ENCODE measurements at places on chromosomes 3 and 15. TPM values are rescaled to one million over a fixed set of nuclear protein-coding genes. Genes with fewer than 3 reads are reported as not detected.
A peak's percentile ranks its signal among the peaks of the same experiment; 100 is the strongest.

DNA sequence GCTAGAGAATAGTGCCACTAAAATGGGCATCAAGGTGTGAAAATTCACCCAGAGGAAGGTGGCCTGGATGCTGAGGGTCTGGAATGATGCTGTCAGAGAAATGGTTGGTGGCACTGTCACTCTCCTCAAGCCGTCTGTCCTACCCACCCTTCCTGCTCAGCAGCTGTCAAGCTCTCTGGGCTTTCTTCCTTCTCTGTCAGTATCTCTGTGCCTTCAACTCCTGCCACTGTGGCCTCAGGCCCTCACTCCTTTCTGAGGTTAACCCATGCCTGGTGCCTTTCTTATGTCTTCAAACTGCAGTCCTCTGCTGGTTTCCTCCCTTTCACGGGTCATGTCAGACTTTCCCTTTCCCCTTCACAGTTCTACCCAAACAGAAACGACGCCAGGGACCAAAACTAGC is 4.4 kb downstream of the MYO5C start:
- DNase-seq: no peak

DNA sequence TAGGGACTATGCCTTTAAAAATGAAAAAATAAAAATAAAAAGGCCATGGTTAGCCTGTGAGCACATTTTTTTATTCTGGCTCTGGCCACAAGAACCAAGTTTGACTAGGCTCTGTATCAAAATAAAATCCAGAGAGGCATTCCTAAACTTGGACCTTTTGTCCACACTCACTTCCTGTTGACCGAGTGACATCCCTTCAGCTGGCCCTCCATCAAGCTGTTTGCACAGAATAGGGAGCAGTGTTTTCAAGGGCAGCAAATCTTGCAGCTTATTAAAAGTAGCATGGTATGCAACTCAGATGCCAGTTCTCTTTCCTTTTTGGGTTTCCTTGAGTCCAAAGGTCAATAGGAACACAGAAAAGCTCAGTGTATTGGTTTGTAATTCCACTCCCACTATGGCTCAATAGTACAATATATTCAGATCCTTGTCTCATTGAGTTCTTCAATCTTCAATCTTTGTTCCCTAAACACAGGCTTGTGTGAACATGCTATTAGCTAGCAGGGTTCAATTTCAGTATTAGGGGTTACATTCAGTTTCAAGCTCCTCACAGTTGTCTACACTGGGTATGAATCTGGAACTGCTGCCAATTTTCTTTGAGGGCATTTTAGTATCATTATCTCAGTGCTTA is 244.5 kb downstream of the RBMS3 start:
- peak; percentile 57 for DNase-seq

DNA sequence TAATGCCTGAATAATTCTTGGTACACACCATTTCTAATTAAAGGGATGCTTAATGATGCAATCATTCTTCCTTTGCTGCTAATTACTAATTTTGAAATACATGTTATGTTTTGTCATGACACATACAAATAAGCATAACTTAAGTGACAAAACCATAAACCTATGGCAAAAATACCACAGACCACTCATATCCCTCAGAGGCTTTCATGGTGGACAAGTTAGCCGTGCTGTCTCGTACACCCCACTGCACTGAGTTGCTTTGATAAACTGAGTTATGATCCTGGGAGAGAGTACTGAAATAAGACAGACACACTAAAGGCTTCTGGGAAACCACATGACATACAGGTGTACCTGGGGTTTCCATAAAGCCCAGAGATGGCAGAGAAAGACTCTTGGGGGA is 913.8 kb downstream of the FHIT start:
- no peak for DNase-seq

Gene MCF2L2
- total RNA-seq: 7.2 TPM

Gene MYH15
- 0.48 TPM for total RNA-seq

Gene GRAMD2A
- 1.9 TPM for total RNA-seq

Gene MIX23
- 6.5 TPM for total RNA-seq

GRCh38 chr3:98705212-98705611 is 57.9 kb upstream of the ST3GAL6 start:
- no peak for DNase-seq

DNA sequence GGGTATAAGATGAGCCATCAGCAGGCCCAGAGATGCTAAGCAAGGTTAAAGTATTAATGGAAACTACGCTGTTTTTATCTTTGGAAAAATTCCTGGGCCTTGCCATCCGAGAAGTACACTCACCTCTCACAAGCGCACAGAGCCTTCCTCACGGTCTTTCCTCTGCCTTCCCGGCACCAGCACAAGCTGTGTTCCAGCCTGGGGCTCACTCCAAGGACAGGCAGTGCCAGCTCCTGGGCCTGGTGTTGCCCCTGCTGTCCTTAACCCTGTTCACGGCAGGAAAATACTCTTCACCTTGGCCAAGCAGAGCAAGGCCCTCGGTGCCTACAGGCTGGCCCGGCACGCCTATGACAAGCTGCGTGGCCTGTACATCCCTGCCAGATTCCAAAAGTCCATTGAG is 14.3 kb upstream of the RHO start:
- DNase-seq: no peak

DNA sequence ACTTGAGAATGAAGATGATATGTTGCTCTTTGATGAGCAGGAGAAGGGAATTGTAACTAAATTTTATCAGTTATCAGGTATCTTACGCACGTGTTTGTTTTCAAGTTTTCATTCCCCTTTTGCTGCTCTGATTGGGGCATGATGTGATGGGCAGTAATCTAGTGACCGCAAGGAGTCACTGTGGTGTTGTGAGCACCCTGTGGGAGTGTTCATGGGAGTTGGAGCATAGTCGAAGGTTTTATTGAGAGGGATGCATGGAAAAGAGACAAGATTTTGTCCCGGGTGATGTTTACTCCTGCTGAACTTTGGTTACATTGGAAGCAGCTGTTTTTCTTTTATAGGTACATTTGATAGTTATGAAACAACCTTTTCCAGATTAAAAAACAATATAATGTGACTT is 2.1 kb downstream of the FAN1 start:
- DNase-seq: no peak

Gene IQCF2
- not detected for total RNA-seq

DNA sequence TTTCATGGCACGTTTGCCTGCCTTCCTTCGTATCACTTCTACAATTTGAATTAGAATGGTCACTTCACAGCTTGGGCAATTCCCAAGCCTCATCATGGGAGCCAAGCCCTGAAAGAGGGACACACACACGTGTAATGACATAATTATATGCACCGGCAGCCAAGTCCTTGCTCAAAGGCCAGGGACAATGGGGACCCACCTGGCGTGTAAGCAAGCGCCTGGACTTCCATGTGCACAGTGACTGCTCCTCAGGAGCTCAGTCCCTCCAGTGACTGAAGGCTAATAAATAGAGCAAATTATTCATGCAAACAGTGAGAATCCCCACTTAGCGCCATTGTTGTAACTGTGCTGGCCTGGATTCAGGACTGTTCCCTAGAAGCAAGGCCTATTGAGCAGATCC is 115.1 kb downstream of the DNAJB8 start:
- DNase-seq: no peak

DNA sequence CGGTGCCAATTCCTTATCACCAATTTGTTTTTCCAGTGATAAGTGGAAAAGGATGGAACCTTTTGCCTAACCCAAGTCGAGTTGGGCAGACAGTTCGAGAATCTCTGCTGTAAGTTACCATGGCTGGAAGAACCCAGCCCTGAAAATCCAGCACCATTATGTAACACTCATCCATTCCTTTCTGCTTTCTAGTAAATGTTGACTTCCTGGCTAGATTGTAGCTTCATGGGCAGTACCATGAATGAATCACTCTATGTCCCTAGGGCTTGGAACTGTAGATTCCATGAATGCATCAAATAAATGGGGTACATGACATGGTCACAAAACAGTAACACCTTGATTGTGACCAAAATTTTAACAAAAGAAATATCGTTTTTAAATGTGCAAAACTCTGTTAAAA is 14.0 kb downstream of the CHCHD4 start:
- no peak for DNase-seq

Gene SAMMSON
- 26.2 TPM for total RNA-seq

- DNase-seq: no peak
These were observed 301.4 kb downstream of the OCA2 start for GRCh38 chr15:27797765-27798164.

- DNase-seq: no peak
These were observed 10.9 kb downstream of the ZBTB47 start for GRCh38 chr3:42664438-42664803.

DNA sequence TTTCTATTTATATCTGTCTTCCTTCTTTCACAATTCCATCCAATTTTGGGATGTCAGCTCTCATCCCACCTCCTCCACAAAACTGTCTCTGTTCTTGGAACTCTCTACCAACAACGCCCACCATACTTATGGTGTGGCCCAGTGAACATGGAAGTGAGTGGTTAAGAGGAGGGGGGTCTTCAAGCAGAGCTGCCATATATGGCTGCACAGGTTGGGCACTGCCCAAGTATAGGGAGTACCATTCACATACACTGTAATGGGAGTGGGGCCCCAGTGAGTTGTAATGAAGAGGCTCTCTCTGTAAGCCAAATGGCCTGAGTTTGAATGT is 7.9 kb upstream of the CAMK1 start:
- DNase-seq: no peak

Gene RAMAC
- 27.0 TPM for total RNA-seq

Gene IL12A
- 0.72 TPM for total RNA-seq

DNA sequence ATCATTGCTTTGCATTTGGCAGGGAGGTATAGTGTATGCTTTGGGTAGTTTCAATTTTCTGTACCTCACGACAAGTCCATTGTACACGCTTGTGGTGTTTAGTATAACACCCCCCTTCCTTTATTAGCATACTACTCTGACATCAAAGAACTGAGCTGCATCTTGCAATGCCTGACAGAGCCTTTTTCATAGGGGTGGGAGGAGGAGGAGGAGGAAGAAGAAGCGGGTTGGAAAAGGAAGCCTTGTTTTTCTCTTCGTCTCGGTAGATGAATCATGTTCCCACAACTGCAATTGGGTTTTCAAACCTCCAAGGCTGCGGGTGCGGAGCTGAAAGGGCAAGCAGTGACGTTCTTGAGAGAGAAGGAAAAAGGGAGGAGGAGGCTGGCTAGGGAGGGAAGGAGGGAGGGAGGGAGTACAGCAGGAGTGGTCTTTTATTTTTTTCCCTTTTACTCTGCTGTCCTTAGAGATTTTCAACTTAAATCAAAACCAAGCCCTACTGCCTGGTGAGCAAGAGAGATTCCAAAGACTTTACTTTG is 175.7 kb downstream of the KLHL25 start:
- DNase-seq: peak; percentile 96

GRCh38 chr15:29268706-29269484 is 727 bp downstream of the NSMCE3 start:
- DNase-seq: peak; percentile 54

DNA sequence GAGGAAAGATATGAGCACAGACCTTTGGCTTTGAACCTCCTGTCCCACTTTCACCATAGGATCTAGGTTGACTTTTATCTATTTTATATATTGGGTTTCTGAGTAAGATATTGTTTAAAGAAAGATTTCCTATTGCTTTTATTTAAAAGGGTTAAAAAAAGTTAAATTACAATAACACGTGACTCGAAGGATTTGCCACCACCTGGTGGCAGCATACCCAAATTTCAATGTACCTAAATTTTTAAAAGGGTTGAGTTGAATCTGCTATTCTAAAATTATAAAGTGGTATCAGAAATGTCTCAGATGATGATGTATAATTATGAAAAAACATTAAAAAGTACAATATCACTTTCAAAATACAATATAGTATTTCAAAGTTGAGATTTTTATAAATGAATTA is 368.4 kb downstream of the MECOM start:
- DNase-seq: no peak

DNA sequence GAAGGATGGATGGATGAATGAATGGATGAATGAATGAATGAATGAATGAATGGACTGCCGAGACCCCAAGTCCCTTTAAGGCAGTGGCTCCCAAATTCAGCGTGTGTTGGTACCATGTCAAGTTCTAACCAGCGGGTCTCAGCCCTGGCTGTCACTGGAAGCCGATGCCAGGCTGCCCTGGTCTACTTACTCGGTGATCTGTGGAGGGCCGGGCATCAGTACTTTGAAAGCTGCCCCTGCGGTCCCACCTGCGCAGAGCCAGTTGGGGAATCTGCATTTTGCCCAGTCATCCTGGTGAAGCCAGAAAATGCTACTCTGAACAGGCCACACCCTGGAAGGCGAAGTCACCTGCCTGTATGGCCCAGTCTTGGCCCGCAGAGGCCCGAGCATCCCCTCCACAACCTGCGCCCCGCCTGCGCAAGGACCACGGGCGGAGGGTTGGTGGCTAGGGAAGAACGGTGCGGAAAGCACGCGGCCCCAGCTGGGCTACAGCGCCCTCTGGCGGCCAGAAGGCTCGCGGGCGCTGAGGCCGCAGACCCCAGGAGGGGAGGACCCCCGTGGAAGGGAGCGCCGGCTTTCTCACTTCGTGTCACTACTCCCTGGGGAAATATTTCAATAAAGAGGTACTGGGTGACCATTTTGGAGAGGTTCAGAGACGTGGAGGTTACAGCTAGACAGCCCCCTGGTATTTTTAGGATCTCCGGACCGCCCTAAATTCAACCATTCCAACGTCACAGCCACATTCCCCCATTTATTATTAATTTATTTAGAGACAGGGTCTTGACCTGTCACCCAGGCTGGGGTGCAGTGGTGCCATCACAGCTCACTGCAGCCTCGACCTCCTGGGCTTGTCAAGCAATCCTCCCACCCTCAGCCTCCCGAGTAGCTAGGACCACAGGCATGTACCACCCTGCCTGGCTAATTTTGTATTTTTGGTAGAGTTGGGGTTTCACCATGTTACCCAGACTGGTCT is 34.9 kb downstream of the PRKCD start:
- DNase-seq: peak; percentile 30

DNA sequence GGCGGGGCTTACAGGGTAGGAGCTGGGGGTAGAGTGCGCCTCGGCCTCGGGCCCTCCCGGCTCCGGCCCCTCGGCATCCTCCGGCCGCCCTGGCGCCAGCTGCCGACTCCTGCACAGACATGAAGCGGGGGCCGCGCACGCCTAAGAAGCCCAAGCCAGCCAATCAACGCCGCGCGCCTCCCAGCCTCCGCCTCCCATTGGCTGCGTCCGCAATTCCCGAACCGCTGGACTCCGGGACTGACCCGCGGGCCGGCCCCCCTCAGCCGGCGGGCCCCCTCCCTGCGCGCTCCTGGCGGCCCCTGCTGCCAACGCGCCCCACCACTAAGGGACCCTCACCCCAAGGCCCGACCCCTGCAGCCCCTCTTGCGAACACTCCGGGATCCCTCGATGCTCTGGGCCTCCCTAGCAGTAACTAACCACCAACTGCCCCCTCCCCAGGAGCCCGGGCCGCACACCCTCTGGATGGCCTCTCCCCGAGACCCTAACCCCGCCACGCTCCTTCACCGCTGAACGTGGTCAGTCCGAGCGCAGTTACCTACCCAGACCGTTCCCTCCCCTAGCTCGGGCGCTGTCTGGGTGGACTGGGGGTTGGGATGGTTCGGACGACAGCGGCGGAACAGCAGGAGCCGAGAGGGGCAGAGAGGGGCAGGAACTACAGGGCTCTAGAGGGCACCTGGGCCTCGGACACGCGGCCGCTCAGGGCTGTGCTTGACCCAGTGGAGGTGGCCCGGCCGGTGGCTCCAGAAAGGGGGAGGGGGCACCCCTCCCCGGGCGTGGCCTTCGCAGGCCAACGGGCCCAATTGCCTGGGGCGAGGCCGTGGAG is 5.0 kb downstream of the GATA2 start:
- peak; percentile 91 for DNase-seq

- no peak for DNase-seq
These were observed 362.6 kb downstream of the ROBO1 start for GRCh38 chr3:79405183-79405582.

GRCh38 chr3:123584284-123584987 is 417 bp downstream of the HACD2 start:
- DNase-seq: peak; percentile 33
